Motor neuron (in vitro differentiated cells): ENCODE measurements at places on chromosomes 11 and 22. TPM values are rescaled to one million over a fixed set of nuclear protein-coding genes. Genes with fewer than 3 reads are reported as not detected.

UBE2L6 gene
- 45.1 and 47.7 TPM in 2 replicates for total RNA-seq

GRCh38 chr11:72719144-72719543, 33.1 kb downstream of the ARAP1 start:
- ATAC-seq: peak; percentile 0

PRR5L gene
- total RNA-seq: 2.9 and 3.7 TPM in 2 replicates

- ATAC-seq: no peak
Observed at GRCh38 chr11:57224537-57224936, 12.5 kb downstream of the APLNR start.

DNA sequence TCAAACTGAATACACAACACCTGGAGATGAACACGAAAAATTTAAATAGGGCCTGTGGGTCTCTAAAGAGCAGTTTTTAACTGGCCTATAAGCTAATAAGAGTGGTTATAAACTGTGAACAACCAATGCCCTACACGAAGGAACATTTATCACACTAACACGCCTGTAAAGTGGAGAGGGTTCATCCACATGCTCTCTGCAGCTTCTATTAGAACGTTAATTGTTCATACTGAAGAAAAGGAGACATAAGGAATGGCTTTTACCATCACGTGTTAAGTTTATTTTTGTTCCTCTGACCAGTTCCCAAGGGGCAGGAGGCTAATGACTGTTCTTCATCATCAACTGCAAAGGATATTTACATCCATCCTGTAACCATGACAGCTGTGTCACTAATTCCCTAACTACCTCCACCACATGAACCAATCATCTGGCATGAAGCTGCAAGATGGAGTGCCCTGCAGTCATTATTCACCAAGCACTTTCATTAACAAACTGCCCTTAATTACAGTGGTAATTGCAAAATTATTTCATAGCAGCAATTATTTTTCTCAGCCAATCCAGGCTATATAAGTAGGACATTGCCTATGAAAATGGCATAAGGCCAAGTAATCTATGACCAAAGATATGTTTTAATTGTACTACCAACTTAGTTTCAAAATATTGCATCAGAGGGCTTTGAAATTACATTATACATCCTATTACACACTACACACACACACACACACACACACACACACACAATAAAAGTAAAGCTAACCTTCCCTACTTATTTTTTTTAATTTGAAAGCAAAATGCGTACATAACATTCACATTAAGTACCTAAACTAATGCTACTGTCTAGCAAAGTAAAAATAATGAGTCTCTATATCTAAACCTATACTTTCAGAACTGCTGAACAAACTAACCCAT, 186.7 kb downstream of the CADM1 start:
- ATAC-seq: no peak

GRCh38 chr22:40491990-40492631, 121.7 kb downstream of the SGSM3 start:
- ATAC-seq: peak; percentile 46

GRCh38 chr11:104883342-104883741, 14.9 kb downstream of the CASP12 start:
- ATAC-seq: no peak

HTR3B gene
- total RNA-seq: 0.11 TPM in 1 of 2 replicates, not detected in the other

GRCh38 chr22:48748860-48749554, 1078.7 kb downstream of the BRD1 start:
- no peak for ATAC-seq

EPS8L2 gene
- total RNA-seq: 30.4 and 41.9 TPM in 2 replicates

GRCh38 chr11:129281471-129282415, 89.6 kb upstream of the ARHGAP32 start:
- ATAC-seq: no peak

ASCL2 gene
- 0.11 TPM in 1 of 2 replicates, not detected in the other for total RNA-seq

DNA sequence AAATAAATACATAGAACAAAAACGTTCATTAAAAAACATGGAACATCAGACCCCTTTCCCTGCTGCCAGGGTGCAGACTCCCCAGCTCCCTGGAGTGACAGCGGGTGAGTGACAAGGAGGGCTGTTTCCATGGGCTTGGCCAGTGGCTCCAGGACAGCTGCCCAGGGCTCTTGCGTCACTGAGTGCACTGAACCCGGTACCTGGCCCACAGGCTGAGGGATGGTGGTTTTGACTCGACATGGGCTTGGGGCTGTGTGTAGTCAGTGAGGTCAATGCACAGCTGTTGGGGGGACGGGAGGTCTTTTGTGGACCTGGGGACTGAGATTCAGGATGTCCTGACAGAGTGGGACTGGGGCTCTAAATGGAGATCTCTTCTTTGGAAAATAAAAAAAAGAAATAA, 142.1 kb upstream of the B3GAT1 start:
- no peak for ATAC-seq

CRACR2B gene
- 3.4 and 3.9 TPM in 2 replicates for total RNA-seq

CARD16 gene
- 46.5 and 56.6 TPM in 2 replicates for total RNA-seq

ABTB2 gene
- 2.6 and 3.0 TPM in 2 replicates for total RNA-seq

DNA sequence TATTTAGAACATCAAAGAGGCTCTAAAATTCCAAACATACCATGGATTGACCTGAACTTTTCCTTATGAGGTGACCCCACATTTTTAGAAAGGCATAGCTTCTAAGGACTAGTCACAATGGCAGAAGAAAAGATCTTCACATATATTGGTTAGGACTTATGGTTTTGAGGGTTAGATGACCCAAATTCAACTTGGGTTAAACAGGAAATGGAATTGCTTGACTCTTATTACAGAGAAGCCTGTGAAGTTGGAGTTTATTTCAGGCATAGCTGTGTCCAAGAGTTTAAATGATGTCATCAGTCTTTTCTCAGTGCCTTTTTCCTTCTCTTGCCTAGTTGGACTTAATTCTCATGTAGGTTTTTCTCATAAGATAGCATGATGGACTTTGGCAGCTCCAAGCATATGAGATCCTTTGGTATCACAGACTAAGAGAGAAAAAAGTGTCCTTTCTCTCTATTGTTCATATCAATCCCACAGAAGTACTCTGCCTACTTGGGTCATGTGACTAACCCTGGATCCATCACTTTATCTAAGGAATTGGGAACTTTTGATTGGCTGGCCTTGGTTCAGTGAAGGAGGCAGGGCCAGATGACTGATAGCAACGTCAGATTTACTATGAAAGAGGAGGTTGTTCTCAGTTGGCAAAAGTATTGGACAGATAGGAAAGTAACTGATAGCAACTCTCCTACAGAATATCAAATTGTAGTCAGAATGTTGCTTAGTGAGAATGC, 17.3 kb upstream of the RAG1 start:
- ATAC-seq: no peak

KDM4D gene
- total RNA-seq: 2.2 and 2.8 TPM in 2 replicates

GRCh38 chr11:103529181-103529684, 420.0 kb downstream of the DYNC2H1 start:
- peak; percentile 92 for ATAC-seq

- ATAC-seq: no peak
Observed at GRCh38 chr11:13354335-13354734, 76.7 kb downstream of the BMAL1 start.

DNA sequence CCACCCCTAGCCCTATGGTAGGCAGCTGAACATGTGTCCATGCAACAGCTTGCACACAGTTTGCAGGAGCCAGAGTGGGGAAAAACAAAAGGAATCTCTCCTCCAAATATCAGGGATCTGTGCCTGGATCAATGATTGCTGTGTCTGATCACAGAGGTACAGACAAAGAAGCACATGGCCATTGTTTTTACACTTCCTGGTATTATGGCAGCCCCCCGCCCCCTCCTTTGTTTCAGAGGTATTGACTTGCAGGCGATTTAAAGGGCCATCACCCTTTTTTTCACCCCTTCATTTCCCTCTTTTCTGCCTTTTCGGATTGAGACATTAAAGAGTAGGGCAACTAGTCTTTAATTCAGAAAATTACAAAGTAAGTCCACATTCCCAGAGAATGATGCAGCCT, 453.0 kb upstream of the LUZP2 start:
- no peak for ATAC-seq

DNA sequence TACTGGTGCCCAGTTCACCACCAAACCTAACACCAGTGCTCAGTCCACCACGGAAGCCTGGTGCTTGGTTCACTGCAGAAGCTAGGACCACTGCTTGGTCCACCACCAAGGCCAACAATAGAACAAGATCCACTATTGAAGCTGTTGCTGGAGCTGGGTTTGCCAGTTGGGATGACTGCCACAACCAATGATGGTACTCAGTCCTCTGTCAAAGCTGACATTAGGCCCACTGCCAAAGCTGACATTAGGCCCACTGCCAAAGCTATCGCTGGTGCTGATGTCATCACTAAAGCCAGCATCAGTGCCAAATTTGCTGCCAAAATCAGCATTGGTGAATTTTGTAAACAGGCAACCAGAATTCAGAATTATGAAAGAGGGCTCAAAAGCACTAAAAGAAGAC, 1850.2 kb upstream of the RAG2 start:
- no peak for ATAC-seq

DNA sequence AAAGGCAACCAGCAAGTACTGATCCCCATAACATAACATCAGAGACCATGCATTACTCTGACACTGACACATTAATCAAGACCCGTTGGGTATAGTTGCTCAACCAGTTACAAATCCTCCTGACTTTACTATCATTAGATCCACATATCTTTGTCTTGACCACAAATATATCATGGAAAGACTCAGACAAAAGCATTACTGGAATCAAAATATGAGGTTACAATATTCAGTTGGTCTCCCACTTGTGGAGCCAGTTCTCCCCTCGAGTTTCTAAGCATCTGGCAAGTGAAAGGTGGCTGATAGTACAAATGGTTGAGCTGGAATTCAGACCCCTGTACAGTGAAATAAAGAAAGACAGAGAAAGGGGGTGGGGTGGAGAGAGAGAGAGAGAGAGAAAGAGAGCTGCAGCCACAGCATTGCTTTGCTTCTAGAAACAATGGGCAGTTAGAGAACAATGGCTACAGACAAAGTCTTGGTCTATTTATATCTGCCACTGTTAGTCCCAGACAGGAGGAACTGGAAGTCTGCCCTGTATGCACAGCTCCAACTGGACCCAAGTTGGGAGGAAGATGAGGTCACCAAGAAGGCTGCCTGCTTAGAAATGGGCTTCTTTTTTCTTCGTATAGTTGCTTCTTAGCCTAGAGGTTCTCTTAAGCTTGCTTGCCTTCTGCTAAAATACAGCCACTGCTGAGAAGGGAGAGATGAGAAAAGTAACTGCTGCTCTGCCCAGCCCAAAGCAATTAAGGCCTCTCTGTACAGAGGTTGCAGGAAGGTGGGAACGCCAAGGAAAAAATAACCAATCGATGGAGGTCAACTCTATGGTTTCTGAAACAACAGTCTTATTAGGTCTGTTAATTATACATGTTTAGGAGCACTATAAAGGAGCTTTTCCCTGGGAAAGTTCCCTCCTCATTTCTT, 85.5 kb downstream of the ETS1 start:
- no peak for ATAC-seq

MUC6 gene
- total RNA-seq: 1.9 and 3.6 TPM in 2 replicates

DNA sequence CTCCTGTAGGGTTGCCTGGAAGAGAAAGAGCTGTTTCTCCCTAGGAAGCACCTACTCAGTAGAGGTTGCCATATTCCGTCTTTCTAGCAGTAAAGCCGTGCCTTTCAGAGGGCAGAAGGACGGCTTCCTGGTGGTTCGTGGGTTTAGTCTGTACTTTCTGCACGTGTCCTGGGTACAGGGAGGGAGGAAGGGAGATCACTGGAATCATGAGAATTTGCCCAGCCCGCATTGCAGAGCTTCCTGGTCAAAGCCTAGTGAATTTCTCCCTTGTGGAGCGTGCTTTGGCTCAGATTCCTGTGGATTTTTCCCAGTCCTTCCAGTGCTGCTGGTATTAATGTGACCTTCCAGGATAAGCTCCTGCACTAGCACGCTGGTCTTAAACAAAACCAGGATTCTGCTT, 44.9 kb downstream of the GRAMD1B start:
- ATAC-seq: no peak

GRCh38 chr11:60785136-60785535, at the start of gene MS4A10:
MS4A10 (plus strand) TSS chr11:60785333; CDS start chr11:60790336, 5,003 bp downstream.
- ATAC-seq: no peak

DNA sequence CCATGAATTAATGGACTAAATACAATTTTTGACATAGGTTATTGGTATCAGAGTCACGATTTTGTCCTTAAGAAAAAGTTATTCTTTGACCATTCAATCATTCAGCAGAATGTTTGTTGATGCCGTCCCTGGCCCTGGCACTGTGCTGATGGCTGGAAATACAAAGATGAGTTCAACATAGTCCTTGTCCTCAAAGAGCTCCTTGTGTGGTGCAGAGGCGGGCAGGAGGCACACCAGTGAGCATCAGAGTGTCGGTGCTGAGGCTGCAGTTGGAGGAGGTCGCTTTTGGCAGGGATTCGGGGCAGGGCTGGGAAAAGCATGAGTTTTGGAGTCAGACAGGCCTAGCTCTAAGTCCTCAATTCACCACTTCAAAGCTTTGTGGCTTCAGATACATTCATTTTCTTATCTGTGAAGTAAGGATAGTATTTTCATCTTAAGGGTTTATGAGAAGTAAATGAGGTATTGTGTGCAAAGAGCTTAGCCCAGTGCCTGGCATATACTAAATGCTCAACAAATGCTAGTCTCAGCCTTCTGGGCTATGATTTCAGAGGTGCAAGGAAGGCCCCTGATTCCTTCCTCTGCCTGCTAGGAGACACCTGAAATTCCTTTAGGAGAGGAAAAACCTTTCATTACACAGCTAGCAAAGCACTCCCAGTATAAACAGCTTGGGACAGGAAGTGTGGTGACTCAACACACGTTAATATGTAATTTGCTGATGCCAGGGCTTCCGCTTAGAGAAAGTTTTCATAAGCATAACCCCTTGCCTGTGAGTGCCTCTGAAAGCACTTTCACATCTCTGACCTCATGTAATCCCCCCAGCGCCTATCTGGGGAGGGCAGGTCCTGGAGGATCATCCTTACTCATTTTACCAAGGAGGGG, 113.8 kb downstream of the NECTIN1 start:
- no peak for ATAC-seq

UPK3A gene
- not detected in 2 replicates for total RNA-seq

RBM14 gene
- total RNA-seq: 46.8 and 49.5 TPM in 2 replicates

DNA sequence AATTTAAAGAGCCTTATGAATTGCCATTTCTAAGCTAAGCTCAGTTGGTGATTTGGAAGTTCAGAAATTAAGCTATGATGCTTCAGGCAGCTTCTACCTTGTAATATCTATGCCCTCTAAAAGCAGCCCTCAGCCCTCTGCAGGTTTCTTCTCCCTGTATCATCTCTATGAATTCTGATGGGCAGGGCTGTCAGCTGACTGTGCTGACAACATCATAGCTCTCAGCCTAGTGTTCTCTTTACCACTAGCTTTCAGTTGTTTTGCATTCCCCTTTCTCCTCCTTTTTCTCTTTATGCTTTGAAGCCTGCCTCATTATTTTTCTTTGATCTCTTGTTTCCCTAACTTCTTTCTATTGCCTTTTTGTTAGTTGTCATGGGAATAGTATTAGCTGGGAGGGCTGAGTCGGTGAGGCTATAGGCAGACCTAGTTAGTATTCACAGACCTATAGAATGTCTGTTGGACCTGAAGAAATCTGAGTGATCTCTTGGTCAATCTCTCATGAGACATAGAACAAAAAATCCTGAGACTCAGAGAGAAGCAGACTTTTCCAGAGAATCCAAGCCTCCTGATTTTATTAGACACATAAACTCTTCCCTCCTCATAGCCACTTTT, 535.4 kb downstream of the RAB38 start:
- peak; percentile 97 for ATAC-seq

PHOX2A gene
- 0.36 TPM in 1 of 2 replicates, not detected in the other for total RNA-seq

FAM181B gene
- 0.24 TPM in 1 of 2 replicates, not detected in the other for total RNA-seq

RBMXL2 gene
- not detected in 2 replicates for total RNA-seq

OR51E1 gene
- not detected in 2 replicates for total RNA-seq

CCDC87 gene
- total RNA-seq: 0.61 and 0.75 TPM in 2 replicates
